ENCODE measurements at places on chromosomes 2 and 18.

- DNase-seq = no peak
These were observed 35.6 kb downstream of the THADA start for GRCh38 chr2:43560231-43560547.

- DNase-seq = no peak
These were observed 39.1 kb downstream of the ACKR3 start for GRCh38 chr2:236608710-236609109.

- DNase-seq = no peak
These were observed 55.6 kb downstream of the ACKR3 start for GRCh38 chr2:236625156-236625690.

DNA sequence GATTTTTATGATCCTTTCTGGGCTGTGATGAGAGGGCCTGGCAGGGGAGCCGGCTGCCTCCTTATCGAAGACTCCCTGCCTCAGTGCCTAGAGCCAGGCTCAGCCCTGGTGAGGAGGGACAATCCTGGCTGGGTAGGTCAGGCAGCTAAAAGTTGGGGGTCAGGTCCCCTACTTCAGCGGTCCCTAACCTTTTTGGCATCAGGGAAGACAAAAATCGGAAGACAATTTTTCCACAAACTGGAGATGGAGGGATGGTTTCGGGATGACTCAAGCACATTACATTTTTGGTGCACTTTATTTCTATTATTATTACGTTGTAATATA is 53.1 kb downstream of the HS1BP3 start:
- no peak for DNase-seq

- DNase-seq = no peak
These were observed 815.1 kb downstream of the CPS1 start for GRCh38 chr2:211371465-211371864.

GRCh38 chr2:25441353-25441752 is 99.6 kb upstream of the DNMT3A start:
- no peak for DNase-seq

DNA sequence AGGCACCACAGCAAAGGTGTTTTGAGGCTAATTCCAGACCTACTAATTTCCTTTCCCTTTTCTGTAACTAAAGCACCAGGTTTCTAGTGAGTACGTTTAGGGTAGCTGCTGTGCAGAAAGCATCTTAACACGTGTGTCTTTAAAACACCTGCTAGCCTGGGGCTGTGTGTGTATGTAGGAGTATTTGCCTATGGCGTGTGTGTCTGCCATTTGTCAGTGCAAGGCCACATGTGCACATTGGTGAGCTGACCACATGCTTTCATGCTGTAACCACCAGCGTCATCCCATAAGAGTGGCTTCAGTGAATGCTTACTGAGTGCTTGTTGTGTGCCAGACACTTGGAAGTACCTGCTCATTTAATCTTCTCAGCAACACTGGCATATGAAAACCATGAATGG is 241.6 kb downstream of the SEPTIN10 start:
- DNase-seq = no peak

DNA sequence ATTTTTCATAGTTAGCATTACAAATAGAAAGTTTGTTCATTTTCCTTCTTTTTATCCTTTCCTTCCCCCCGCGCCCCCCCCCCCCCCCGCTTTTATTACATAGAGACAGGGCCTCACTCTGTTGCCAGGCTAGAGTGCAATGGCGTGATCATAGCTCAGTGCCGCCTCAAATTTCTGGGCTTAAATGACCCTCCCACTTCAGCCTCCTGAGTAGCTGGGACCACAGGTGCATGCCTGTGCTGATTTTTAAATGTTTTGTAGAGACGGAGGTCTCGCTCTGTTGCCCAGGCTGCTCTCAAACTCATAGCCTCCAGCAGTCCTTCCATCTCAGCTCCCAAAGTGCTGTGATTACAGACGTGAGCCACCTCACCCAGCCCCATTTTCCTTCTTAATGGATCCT is 91.2 kb upstream of the ALPP start:
- DNase-seq = no peak

- no peak for DNase-seq
These were observed 1.7 kb downstream of the L3MBTL4 start for GRCh38 chr18:6412933-6413472.

DNA sequence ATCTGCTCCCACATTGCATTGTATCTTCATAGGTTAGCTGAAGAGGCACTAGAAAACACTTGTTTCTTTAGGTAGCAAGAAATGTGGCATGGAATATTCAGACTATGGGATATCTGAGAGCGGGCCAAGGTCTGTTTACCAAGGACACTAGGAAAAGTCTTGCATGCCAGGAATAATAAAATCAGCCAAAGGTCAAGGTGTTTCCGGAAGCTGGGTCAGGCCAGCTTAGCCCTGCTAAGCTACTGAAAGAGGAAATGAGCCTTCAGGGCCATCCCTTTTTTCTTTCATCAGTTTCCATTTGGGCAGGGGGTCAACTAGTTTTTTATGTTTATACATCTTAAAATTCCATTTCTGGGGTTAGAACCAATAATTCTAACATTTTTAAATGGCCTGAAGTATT is 101.1 kb downstream of the DPP4 start:
- no peak for DNase-seq

GRCh38 chr2:20657522-20658235 is 6.8 kb upstream of the HS1BP3 start:
- DNase-seq = no peak

DNA sequence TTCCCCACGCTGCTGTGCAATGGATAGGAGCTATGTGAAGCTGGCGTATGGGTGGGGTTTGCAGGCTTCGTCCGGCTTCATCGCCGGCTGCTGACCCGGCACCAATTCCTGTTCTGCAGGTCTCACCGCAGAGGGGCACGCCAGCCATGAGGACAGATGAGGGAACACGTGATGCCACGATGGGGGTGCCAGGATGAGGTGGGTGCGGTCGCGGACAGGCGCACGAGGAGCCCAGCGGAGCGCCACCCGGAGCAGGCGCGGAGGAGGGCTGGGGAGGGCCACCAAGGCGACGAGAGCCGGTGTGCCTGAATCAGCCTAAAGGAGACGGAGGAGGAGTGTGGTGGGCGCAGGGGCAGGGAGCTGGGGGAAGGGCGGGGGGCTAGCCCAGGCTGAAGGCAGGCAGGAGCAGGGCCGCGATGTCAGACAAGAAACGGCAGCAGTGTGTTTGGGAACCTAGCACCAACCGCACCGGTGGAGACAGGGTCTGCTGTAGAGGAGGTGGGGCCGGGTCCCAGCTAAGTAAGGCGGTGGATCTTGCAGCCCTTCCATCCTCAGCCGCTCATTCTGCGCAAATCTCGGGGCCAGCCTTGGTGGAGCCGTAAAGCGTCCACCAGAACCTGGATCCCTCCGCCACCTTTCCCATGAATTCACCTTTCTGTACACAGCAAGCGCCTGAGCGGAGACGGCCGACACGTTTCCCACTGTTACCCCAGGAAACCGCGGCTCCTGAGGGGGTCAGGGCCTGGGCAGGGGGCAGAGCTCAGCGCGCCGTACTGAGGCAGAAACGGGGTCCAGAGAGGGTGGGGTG is 17.0 kb upstream of the CD8A start:
- peak; percentile 58 for DNase-seq

GRCh38 chr2:231483398-231484329 is 19.4 kb upstream of the NCL start:
- no peak for DNase-seq

DNA sequence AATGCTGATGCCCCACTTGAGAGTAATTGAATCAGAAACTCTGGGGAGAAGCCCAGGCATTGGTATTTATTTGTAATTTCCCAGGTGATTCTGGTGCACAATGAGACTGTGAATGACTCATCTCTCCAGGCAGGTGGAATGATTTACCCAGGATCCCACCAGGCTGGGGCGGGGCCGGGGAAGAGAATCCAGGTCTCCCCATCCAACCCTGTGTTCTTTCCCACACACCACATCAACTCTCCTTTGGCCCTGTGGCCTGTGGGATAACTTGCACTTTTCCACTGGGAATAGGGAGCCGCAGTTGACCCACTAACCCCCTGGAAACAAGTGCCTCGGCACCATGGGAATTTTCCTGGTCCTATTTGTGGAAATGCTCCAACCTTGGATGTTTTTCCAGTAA is 409.8 kb downstream of the ZNF521 start:
- no peak for DNase-seq

DNA sequence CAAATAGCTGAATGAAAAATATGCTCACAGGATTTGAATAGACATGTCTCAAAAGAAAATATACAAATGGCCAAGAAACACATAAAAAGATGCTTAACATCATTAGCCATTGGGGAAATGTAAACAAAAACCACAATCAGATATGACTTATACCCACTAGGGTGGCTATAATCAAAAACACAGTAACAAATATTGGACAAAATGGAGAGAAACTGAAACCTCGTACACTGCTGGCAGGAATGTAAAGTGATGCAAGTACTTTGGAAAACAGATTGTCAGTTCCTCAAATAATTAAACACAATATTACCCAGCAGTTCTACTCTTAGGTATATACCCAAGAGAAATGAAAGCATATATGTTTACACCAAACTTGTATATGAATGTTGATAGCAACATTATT is 213.0 kb downstream of the PHLPP1 start:
- no peak for DNase-seq

DNA sequence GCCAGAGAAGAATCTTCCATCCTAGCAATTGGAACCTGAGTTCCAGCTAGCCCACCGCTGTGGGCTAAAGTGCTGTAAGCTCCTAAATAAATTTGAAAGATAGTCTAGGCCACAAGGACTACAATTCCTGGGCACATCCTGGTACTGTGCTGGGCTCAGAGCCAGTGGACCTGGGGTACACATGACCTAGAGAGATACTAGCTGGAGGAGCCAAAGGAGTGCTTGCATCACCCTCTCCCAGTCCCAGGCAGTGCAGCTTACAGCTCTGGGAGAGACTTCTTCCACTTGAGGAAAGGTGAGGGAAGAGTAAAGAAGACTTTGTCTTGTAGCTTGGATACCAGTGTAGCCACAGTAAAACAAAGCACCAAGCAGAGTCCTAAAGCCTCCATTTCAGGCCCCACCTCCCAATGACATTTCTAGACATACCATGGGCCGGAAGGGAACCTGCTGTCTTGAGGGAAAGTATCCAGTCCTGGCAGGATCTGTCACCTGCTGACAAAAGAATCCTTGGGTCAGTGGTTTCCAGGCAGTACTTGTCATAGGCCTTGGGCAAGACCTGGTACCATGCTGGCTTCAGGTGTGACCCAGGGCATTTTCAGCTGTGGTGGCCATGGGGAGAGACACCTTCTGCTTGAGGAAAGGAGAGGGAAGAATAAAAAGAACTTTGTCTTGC is 89.5 kb downstream of the TMEM185B start:
- no peak for DNase-seq

DNA sequence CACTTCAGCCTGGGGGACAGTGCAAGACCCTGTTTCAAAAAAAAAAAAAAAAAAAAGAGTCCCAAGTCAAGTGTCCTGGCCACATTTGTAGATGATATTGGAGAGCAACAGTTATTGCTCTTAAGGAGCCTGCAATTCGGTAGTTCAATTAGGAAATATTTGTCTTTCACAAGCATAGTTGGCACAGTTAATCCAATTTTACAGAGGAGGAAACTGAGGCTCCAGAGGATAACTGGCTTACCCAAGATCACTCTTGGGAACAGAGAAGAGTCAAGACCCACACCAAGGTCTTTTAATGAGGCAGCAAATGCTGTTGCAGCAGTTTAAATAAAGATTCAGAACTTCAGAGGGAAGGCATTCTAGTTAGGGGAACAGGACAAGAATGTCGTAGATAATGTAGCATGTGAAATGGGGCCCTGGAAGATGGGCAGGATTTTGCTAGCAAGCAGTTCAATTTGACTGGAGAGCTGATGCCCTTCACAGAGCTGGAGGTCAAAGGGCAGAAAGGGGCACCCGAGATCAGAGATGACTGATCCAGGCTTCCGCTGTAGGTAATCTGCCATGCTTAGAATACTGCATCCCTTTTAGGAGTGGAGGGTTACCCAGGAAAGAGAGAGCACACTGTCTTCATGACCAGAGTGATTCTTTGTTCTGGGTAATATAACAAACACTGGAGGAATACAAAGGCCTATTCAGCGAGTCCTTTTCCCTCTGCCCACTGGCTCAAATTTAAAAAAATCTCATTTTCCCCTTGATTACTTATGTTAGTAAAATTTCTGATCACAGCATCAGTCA is 3.0 kb downstream of the NPC1 start:
- peak; percentile 85 for DNase-seq
